GM04503 (cell line): ENCODE measurements at places on chromosomes 5 and 9.
A peak's percentile ranks its signal among the peaks of the same experiment; 100 is the strongest.

DNA sequence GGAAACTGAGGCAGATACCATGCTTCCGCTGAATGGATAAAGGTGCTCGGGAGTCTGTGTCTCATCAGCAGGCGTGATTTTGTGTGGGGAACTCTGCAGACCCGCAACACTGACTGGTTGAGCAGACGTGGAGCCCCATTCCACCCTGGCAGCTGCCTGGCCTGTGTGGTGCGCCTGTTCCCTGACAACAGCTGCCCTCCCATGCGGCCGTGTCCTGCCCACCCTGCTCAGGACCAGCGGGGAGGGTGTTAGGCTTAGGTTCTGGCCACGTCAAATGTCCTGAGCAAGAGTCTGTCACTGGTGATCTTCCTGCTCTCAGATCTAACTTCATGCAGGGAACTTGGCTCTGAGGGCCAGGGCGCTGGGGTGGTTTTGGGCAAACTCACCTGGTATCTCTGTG is 417.7 kb upstream of the IRX4 start:
- DNase-seq: no peak

DNA sequence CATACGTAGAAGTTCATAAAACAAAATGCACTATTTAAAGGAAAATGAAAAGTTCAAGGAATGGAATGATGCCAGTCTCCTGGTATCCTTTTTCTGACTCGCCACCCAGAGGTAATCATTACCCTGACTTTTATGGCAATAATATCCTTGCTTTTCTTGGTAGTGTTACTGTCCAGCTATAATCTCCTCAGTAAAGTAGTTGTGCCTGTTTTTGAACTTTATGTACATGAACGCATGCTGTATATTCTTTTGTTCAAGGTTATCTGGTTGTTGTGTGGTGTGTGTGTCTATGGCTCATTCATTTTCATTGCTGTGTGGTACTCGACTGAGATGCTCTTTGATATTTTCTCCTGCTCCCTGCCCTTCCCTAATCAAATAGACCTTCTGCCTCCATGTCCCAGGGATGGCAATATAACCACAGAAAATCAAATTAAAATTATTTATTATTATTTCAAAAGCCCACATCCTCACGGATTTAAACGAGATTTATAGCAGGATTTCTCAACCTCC is 29.2 kb upstream of the FBP1 start:
- DNase-seq: no peak

DNA sequence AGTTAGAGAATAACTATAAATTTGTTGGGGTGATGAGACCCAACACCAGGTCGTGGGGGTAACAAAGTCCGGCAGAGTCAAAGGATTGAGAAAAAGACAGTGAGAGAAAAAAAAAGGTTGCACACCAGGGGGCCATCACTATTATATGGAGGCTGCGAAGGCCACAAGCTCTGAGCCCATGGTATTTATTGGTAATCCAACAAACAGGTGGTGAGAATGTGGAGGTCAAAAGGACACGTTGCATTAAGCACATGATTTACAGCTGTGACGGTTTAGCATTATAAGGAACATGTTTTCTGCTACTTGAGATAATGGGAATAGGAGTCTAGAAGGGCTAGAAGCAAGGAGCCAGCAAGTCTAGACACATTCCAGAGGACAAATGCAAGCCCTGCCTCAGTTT is 2202.2 kb upstream of the C9orf72 start:
- no peak for DNase-seq

GRCh38 chr9:20030221-20030620 is 241.4 kb upstream of the SLC24A2 start:
- DNase-seq: no peak

GRCh38 chr5:112023766-112024165 is 266.8 kb upstream of the NREP start:
- DNase-seq: no peak

DNA sequence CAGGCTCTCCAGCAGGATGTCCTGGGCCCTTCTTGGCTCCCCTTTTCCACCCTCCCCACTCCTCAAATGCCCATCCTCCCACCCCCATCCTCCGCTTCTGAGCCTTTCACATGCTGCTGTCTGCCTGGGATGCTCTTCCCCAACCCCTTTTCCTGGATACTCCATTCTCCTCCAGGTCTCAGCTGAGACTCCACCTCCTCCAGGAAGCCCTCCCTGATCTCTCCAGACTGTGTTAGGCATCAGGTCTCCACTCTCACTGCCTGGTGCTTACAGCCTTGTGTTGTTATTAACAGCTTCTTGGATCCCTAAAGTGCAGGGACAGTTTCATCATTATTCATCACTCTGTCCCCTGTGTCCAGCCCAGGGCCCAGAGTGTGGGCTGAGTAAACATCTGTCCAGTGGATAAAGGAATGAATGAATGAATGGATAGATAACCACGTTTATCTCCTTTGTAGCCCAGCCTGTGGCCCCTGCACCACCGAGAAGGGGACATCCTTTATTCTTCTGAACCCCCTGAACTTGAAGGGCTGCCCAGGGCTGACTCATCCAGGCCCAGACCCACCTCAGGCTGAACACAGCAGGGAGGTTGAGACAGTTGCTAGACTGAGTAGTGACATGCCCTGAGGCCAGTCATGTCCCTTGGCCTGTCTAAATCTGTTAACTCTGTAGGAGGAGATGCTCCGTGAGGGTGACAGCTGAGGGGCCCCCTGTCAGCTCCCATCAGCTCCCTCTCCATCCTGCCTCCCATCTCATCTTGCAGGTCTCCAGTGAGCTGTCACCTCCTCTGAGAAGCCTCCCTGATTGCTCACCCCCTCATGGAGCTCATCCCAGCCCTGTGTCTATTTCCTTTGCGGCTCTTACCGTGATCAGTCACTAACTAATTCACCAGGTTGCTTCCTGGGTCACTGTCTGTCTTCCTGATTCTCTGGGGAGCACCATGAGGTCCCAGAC is 14.6 kb upstream of the LAMC3 start:
- DNase-seq: no peak

- DNase-seq: no peak
Observed at GRCh38 chr5:153584126-153584959, 93.9 kb downstream of the GRIA1 start.

GRCh38 chr5:25974451-25974850 is 1063.9 kb downstream of the CDH9 start:
- DNase-seq: no peak

GRCh38 chr5:15834596-15835245 is 334.7 kb downstream of the FBXL7 start:
- DNase-seq: peak; percentile 59

GRCh38 chr5:59763541-59763940 is 130.0 kb downstream of the PDE4D start:
- DNase-seq: no peak

GRCh38 chr9:70887826-70888225 is 233.6 kb downstream of the TRPM3 start:
- DNase-seq: no peak

- DNase-seq: no peak
Observed at GRCh38 chr5:165139721-165140120, 1634.3 kb downstream of the MAT2B start.

DNA sequence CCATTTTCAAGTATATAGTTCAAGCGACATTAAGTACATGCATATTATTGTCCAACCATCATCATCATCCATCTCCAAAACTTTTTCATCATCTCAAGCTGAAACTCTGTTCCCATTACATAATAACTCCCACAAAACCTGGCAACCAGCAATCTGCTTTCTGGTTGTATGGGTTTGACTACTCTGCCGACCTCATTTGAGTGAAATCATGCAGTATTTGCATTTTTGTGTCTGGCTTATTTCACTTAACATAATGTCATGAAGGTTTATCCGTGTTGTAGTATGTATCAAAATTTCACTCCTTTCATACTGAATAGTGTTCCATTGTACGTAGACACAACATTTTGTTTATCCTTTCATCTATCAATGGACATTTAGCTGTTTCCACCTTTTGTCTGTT is 74.8 kb downstream of the SGCD start:
- DNase-seq: no peak

DNA sequence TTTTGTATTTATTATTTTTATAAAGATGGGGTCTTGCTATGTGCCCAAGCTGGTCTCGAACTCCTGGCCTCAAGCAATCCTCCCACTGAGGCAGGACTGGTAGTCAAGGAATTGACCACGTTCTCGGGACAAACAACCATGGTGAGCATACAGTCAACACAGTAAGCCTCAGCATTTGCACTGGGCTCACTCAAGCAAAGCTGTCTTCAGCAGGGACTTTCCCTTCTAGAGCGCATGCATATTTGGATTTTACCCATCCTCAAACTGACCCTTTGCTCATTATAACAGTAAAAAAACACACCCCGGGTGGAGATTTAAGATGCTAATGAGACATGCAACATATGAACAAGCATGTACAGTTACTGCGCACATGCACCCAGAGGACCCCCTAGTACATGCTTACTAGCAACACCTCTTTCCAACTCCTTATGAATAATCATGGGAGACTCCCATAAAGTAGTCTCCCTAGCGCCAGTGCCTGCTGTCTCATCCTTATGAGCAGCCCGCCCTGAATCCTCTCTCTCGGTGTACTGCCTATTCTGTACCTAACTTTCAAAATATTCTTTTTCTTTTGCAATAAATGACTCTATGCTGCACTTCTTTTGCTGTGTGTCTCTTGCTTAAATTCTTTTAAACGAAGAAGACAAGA is 41.5 kb downstream of the C5orf22 start:
- DNase-seq: no peak

DNA sequence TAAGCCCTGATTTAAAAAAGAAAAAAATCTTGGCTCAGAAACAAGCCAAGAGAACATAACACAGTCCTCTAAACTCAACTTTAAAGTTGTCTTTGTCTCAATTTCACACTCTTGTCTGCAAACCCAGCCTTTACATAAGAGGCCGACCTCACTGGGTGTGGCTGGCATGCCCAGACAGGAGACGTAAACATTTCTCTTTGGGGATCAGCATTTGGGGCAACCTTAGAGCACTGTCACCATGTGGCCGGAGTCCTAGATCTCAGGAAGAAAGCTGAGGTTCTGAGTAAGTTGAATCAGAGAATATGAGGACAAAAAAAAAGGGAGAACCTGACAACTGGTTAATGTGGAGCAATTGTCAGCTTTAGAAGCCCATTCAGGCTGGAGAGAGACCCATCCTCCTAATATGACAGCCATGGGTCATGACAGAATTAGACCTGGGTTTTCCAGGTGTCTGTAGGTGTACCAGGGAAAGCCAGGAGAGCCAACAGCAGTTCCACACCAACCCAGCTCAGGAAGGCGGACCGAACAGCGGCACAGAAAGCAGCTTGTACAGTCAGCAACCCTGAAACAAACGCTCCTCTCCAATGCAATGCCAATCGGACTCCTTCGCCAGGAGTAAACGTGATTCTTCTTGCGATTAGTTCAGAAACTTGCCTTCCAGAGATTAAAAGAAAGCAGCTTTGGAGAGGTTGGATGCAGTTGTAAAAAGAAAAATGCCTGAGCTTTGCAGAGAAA is 97.9 kb upstream of the MAP3K1 start:
- DNase-seq: no peak

GRCh38 chr5:143635146-143635752 is 176.7 kb upstream of the HMHB1 start:
- no peak for DNase-seq

DNA sequence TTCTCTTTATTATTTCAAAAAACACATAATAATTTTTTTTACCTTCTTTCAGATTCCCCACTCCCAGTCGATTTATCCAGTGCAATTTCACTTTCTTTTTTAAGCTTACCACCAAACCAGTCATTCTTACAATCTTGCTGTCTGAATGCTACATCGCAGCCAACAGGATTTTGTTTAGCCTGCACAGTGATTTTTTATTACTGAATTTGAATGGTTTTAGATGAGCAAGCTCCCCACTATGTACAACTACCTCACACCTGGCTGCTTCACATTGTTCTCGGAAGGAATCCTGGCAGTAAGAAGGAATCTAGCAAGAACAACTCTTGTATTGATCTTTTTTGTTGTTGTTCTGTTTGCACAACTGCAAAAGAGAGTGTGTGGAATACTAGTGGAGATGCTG is 668.1 kb upstream of the WWC1 start:
- no peak for DNase-seq

DNA sequence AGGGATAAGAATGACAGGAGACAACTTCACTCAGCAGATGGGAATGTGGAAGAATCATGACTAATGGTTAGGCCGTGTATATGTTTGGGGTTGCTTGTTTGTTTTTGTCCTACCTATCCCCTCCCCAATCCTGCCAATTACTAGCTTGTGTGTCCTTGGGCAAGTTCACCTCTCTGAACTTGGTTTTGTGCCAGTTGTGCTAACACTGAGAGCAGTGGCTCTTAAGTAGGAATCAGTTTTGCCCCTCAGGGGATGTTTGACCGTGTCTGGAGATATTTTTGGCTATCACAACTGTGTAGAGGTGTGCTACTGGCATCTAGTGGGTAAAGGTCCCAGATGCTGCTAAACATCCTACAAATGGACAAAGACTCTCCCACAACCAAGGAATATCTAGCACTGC is 287.0 kb downstream of the DMRT2 start:
- DNase-seq: no peak

DNA sequence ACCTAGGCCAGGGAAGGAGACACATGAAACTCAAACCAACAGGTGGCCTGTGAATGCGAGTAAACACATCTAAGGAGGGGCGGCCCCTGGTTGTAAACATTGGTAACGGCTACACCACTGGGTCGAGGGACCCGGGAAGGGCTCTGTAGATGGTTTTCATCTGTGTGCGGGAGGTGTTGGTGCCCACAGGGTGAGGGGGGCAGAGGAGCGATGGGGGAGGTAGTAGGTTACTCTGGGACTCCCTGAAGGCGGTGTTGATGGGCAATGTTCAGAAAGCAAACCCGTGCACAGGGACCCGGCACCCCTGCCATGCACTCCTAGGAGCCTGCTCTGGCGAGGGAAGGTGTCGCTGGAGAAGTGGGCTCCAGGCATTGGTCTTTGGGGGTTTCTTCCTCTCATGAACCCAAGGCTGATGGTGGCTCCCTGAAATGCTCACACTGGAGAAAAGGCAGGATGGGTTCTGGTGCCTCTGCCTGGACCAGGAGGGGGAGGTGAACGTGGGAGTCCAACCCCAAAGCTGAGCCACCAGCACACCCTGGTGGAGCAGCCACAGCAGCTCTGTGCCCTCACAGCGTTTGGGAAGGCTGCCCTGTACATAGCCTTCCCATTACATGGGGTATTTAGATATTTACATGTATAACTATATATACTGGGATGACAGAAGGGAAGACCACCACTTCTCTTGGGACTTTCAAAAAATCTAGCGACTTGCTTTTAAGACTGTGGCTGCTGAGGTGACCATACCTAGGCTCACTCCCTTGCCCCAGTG is 103.2 kb downstream of the ENTREP1 start:
- no peak for DNase-seq

DNA sequence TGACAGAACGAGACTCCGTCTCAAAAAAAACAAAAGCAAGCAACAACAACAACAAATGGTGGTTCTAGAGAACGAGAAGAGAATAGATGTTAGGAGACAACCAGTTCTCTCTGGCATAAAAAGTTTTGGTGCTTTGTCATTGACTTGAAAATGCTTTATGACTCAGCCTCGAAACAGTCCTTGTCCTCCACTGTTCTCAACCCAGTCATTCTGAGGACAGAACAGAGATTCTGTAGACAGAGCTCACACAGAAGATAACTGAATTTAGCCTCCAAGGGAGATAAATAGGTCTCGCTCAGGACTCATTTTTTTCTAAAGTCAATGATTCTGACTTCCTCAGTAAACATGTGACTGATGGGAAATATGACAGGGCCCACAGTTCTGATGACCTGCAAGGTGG is 76.0 kb upstream of the FSTL4 start:
- DNase-seq: no peak

GRCh38 chr9:132214027-132214622 is 52.3 kb downstream of the NTNG2 start:
- peak; percentile 68 for DNase-seq

- no peak for DNase-seq
Observed at GRCh38 chr5:181234455-181235306, 9.0 kb downstream of the RACK1 start.
